ENCODE measurements at places on chromosomes 2 and 18. TPM values are rescaled to one million over a fixed set of nuclear protein-coding genes. Genes with fewer than 3 reads are reported as not detected.
A peak's percentile ranks its signal among the peaks of the same experiment; 100 is the strongest.

DNA sequence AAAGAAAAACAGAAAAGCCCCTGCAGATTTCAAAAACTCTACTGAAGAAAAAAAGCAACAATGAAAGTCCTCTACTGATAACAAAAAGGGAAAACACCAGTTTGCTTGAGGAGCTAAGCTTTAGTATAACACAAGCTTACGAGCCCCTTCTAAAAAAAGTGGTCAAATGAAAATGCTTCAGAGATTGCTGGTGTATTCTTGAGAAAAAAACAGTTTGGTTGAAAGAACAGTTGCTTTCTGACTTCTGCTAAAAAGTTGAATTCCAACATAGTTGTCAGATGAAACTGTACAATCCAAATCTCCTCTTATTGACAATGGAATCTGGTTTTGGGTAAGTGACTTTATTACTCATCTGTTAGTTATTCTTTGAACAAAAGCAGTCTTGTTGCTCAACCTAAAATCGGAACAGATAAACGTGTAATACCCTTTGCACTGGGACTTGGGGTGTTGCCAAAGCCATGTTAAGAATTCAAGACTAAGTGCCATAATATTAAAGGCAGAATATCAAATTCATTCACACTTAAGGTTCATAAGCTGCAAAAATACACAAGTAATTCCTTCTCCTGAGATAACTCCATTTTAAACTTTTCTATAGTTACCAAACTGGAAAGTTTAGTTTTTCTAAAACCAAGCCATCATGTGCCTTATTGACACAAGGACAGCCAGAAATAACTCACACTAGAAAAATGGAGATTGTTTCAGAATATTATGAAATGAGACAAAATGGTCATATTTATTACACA is 45.3 kb upstream of the SPAG16 start:
- DNase-seq: peak; percentile 97

The GKN1 gene
- total RNA-seq: not detected

GRCh38 chr2:26767894-26768487 is 3.9 kb downstream of the SLC35F6 start:
- no peak for DNase-seq

- peak; percentile 60 for DNase-seq
Measured at GRCh38 chr2:98731894-98732349, 990 bp upstream of the MGAT4A start.

DNA sequence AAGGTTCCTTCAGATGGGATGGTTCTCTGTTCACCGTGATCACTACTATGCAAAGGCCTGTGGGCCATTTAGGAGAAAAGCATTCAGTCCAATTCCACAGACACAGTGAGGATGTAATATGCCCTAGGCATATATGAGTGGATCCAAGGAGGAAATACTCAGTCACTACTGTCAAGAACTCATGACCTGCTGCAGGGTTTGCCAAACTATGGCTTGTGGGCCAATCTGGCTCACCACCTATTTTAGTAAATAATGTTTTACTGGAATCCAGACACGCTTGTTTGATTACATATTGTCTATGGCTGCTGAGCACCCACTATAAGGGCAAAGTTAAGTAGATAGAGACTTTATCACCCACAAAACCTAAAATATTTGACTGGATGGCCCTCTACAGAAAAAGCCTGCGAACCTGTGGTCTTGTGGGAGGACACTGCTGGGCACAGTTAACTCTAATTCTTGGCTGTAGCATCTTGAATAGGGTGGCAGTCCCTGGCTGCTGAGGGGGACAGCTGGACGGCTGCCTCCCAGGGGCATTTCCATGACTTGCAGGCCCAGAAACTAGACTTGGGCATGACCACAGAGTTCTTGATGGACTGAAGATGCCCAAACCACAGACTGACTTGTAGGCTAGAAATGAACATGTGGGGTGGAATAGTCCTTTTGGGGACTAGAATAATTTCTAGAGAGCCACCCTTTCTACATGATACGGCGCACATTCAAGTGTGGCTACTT is 20.6 kb upstream of the LTBP1 start:
- DNase-seq: no peak

Data from HepG2 (cell line).